Esophagus squamous epithelium (tissue), 5 donors: ENCODE measurements at places on chromosomes 5 and 9. TPM values are rescaled to one million over a fixed set of nuclear protein-coding genes. Genes with fewer than 3 reads are reported as not detected.

The C5orf58 gene
- total RNA-seq, result not detected

The BASP1 gene
- 15.9 TPM for total RNA-seq

The PCDHGC5 gene
- 1.6 TPM for total RNA-seq

The ZNF462 gene
- total RNA-seq, result 22.3 TPM

The ANKRD31 gene
- 0.35 TPM for total RNA-seq

The POMT1 gene
- 16.8 TPM for total RNA-seq

The CBY3 gene
- not detected for total RNA-seq

The ELOVL7 gene
- total RNA-seq, result 7.4 TPM

The LAMC3 gene
- total RNA-seq, result 1.4 TPM

The KLF9 gene
- total RNA-seq, result 16.5 TPM

The MARCHF3 gene
- 1.9 TPM for total RNA-seq

The CFAP157 gene
- total RNA-seq, result 0.19 TPM

The FIBCD1 gene
- total RNA-seq, result not detected

The PPP6C gene
- 18.0 TPM for total RNA-seq

The CCDC69 gene
- total RNA-seq, result 10.9 TPM

The MARVELD2 gene
- total RNA-seq, result 12.4 TPM

The ADAMTS12 gene
- not detected for total RNA-seq

The DPYSL3 gene
- total RNA-seq, result 62.9 TPM

The ICE1 gene
- total RNA-seq, result 17.3 TPM

The GLDC gene
- 18.3 TPM for total RNA-seq

The PCDHGA1 gene
- total RNA-seq, result 0.66 TPM

The MLANA gene
- total RNA-seq, result not detected

The PCA3 gene
- not detected for total RNA-seq

The SLC22A4 gene
- 0.38 TPM for total RNA-seq

The HTR1A gene
- not detected for total RNA-seq

The SAPCD2 gene
- 14.7 TPM for total RNA-seq

The ADGRV1 gene
- total RNA-seq, result 1.9 TPM

The PCDH1 gene
- 131 TPM for total RNA-seq

The TMEM252 gene
- not detected for total RNA-seq

The POU5F2 gene
- total RNA-seq, result 1.2 TPM

The C9orf72 gene
- total RNA-seq, result 6.6 TPM

The PTGES gene
- 5.6 TPM for total RNA-seq

The FAM78A gene
- total RNA-seq, result 0.61 TPM

The RFESD gene
- total RNA-seq, result 3.6 TPM

The LYRM7 gene
- 4.1 TPM for total RNA-seq

The MARCOL gene
- total RNA-seq, result not detected

The PIP5K1B gene
- total RNA-seq, result 0.97 TPM

The CFAP90 gene
- total RNA-seq, result not detected
